Body of pancreas (tissue), 4 donors: ENCODE measurements at places on chromosomes 1 and 21.

DNA sequence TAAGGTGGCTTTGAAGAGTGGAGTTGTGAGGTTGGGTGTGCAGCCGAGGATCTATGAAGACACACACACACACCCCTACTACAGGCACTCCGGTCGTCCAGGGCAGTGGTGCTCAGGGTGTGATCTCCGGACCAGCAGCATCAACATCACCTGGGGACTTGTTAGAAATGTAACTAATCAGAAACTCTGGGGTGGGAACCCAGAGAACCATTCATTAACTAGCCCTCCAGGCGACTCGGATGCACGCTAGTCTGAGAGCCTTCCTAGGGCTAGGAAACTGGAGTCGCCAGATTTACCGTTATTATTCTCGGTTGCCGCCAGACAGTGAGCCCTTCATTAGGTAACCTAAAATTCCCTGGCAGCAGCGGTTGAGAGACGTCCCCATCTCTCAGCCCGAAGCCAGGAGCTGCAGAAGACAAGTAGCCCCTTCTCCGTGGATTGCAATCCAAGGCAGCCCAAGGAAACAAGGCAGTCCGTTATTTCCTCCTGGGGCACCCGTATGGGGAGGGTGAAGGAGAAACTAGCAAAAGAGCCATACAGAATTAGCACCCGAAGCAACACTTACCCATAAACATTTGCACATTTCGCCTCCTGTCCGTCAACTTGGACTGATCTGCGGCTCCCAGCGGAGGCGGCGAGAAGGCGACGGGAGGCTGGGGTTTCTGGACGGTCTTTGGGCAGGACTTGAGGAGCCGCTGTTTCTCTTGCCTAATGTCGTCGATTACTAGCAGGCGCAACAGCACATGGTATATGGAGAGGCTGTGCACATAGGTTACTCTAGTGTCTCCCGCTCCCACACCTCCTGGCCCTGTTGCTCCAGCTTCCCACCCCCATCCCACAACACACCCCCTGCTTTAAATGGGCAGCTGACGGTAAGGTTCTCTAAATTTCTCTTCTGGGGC is 2.9 kb upstream of the CCN1 start:
- H3K27ac ChIP-seq, result peak overlapping the region; percentile 85
- peaks cover 25% of the 10 kb centered on the region for H3K4me1 ChIP-seq
- DNase-seq, result no peak

DNA sequence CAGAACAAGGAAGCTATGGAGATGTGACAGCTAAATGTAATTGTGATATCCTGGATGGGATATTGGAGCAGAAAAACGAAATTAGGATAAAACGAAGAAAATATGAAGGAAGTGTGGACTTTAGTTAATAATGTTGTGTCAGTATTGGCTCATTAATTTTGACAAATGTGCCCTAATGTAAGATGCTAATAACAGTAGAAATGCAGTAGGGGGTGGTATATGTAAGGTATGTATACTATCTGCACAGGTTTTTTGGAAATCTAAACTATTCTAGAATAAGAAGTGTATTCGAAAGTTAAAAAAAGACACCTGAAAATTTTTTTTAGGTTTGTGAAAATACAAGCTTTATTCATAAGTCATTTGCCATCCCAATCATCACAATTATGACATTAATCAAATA is 421.4 kb upstream of the B3GALT2 start:
- DNase-seq, result no peak
- H3K36me3 ChIP-seq, result no peaks in the 10 kb centered on the region
- H3K27ac ChIP-seq, result no peak overlapping the region
- H3K4me1 ChIP-seq, result peaks cover 5% of the 10 kb centered on the region
- no peak overlapping the region for H3K4me3 ChIP-seq
- no peaks in the 10 kb centered on the region for H3K27me3 ChIP-seq

- H3K36me3 ChIP-seq, result no peaks in the 10 kb centered on the region
- no peak for DNase-seq
- peak overlapping the region; percentile 4 for H3K27ac ChIP-seq
Observed at GRCh38 chr21:43332861-43333297, 94.1 kb downstream of the SIK1 start.

- H3K27ac ChIP-seq, result no peak overlapping the region
- H3K36me3 ChIP-seq, result no peaks in the 10 kb centered on the region
- H3K27me3 ChIP-seq, result no peaks in the 10 kb centered on the region
- peak; percentile 88 for DNase-seq
- H3K4me1 ChIP-seq, result peaks cover 8% of the 10 kb centered on the region
Observed at GRCh38 chr21:35840197-35840799, 220.0 kb downstream of the SETD4 start.

- H3K27me3 ChIP-seq, result no peaks in the 10 kb centered on the region
- no peaks in the 10 kb centered on the region for H3K36me3 ChIP-seq
- H3K4me1 ChIP-seq, result no peaks in the 10 kb centered on the region
- no peak overlapping the region for H3K27ac ChIP-seq
Observed at GRCh38 chr1:94912263-94913184, 14.4 kb downstream of the CNN3 start.

DNA sequence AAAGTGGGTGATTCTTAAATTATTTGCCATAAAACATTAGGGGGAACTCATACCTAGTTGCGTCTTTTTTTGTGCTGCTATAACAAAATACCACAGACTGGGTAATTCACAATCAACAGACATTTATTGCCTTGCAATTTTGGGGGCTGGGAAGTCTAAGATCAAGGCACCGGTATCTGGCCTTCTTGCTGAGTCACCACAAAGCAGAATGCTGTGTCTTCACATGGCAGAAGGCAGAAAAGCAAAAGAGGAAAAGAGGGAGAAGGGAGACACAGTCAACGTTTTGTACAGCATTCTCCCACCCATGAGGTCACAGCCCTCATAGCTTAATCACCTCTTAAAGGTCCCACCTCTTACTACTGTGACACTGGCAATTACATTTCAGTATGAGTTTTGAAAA is 291.0 kb downstream of the CHRM3 start:
- no peaks in the 10 kb centered on the region for H3K27me3 ChIP-seq
- H3K27ac ChIP-seq, result no peak overlapping the region
- no peaks in the 10 kb centered on the region for H3K36me3 ChIP-seq

GRCh38 chr1:206506405-206507283 is 687 bp upstream of the RASSF5 start:
- peak overlapping the region; percentile 81 for H3K27ac ChIP-seq
- H3K4me3 ChIP-seq, result peak overlapping the region; percentile 56
- H3K36me3 ChIP-seq, result no peaks in the 10 kb centered on the region
- peaks cover 63% of the 10 kb centered on the region for H3K4me1 ChIP-seq

DNA sequence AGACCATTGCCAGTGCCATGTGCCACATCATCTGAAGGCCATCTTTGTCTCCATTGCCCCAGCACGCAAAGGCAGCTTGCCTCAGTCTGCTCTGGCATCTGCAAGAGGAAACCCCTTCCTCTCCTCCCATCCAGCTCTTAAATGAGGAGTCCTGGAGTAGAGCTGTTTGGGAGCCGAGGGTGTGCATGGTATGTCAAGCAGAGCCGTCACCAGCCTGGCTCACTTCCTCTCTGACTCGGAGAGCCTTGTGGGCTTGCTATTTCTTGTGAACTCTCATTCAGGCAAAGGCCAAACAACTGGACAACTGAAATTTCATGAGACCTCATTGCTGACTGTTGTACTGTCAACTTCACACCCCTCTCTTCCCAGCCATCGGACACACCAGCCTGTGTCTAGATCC is 143.9 kb downstream of the SIPA1L2 start:
- H3K4me3 ChIP-seq, result no peak overlapping the region
- H3K27me3 ChIP-seq, result no peaks in the 10 kb centered on the region
- no peaks in the 10 kb centered on the region for H3K36me3 ChIP-seq

DNA sequence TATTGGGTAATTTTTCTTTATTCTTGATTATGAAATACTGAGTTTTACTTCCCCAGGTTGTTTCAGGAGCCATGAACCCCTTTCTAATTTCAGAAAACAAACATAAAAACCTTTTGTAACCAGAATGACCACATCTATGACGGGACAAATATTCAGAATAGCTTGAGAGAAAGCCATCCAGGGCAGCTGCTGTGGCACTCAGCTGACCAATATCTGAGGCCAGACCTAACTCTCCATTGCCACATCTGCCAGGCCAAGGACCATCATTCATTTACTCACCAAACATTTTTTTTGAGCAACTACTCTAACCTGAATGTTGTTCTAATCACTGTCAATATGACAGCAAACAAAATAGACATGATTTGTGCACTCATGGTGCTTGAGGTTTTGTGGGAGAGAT is 608.3 kb upstream of the PKN2 start:
- no peaks in the 10 kb centered on the region for H3K27me3 ChIP-seq
- no peak overlapping the region for H3K4me3 ChIP-seq
- no peak for DNase-seq
- H3K4me1 ChIP-seq, result no peaks in the 10 kb centered on the region
- no peaks in the 10 kb centered on the region for H3K36me3 ChIP-seq

DNA sequence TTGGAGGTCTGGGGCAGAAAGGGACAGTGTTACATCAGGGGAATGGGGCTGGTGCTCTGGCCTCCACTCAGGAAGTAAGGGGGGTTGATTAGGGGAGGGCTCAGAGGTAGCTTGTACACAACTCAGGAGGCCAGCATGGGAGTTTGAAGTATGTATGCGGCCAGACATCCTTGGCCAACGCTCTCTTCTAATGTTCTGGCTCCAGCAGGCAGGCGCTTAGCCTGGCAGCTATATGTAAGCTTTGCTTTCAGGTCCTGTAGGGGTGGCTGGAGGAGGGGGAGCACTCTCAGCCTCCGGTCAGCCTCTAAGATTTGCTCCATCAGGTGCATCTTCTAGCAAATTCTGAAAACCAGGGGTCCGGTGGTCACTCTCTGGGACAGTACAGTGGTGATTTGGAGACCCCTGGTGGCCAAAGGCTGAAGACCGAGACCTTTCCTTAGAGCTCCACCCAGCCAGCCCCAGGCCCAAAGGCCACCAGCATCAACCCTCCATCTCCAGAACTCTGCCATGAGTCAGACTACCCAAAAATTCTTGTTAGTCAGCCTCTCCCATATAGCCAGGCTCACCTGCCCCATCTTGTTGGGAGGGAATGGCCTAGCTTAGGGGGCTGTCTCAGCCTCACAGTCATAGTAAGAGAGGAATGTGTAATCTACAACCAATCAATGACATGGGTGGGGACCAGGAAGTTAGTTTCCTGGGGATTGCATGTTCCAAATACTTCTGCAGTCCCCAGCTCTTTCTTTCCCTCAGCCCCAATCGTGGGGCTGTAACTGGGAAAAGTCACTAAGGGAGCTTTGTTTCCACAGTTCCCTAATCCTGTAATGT is 9.7 kb upstream of the COL8A2 start:
- peaks cover 21% of the 10 kb centered on the region for H3K36me3 ChIP-seq
- H3K27ac ChIP-seq, result peak overlapping the region; percentile 37
- H3K27me3 ChIP-seq, result no peaks in the 10 kb centered on the region
- DNase-seq, result peak; percentile 51
- H3K4me3 ChIP-seq, result no peak overlapping the region

DNA sequence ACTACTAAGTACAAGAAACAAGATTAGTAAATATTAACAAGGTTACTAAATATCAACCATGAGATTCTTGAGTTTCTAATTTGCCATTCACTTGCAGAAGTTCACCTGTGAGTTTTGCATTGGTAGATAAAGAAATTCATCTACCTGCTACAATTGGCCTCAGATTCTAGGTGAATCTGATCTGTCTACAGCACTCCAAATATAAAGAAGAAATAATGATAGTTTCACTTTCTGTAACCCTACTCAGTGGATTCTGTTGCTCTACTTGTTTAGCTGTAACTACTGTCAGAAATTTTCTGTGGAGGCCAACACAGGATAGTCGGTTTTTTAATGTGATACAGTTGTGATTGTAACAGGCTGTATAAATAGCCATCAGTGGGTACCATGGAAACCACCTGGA is 118.6 kb downstream of the NR5A2 start:
- DNase-seq, result no peak
- H3K4me3 ChIP-seq, result no peak overlapping the region
- no peaks in the 10 kb centered on the region for H3K36me3 ChIP-seq
- H3K27me3 ChIP-seq, result no peaks in the 10 kb centered on the region

- no peak overlapping the region for H3K27ac ChIP-seq
- H3K4me1 ChIP-seq, result no peaks in the 10 kb centered on the region
- no peak for DNase-seq
- no peak overlapping the region for H3K4me3 ChIP-seq
Observed at GRCh38 chr1:246335151-246335550, 171.9 kb downstream of the SMYD3 start.

GRCh38 chr21:21864321-21864840 is 866.2 kb downstream of the NCAM2 start:
- H3K36me3 ChIP-seq, result no peaks in the 10 kb centered on the region
- H3K4me1 ChIP-seq, result no peaks in the 10 kb centered on the region
- DNase-seq, result no peak
- no peak overlapping the region for H3K4me3 ChIP-seq
- H3K27ac ChIP-seq, result no peak overlapping the region

- no peaks in the 10 kb centered on the region for H3K4me1 ChIP-seq
- no peaks in the 10 kb centered on the region for H3K27me3 ChIP-seq
- H3K27ac ChIP-seq, result no peak overlapping the region
- no peaks in the 10 kb centered on the region for H3K36me3 ChIP-seq
- H3K4me3 ChIP-seq, result no peak overlapping the region
Observed at GRCh38 chr1:156566436-156566835, 5.9 kb downstream of the IQGAP3 start.

DNA sequence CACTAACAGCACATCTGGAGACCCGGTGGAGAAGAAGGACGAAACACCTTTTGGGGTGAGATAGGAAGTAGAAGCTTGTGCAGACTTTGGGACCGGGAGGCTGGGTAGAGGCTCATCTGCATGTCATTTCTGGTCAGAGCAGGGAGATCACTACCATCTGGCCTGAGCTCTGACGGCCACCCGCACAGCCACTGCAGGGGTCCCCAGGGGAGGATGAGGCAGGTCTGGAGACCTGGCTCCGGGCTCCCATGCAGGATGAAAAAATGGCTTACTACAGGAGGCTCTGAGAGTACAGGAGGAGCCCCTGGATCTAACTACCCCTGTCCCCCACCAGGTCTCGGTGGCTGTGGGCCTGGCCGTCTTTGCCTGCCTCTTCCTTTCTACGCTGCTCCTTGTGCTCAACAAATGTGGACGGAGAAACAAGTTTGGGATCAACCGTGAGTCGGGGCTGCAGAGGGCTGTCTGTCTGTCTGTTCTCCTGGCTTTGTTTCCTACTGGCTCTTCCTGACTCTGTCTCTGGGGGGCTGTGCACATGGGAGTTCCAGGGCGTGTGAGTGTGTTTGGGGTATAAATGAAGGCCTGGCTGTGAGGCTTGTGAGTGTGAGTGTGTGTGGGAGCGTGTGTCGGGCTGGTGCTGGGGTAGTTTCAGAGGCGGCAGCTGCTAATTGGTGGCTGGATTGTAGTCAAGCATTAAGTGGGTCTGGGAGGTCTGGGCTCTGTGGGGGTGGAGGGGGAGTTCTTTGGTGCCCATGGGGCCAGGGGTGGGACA is 14.1 kb downstream of the NTRK1 start:
- H3K4me1 ChIP-seq, result no peaks in the 10 kb centered on the region
- DNase-seq, result no peak
- no peak overlapping the region for H3K27ac ChIP-seq
- H3K27me3 ChIP-seq, result no peaks in the 10 kb centered on the region
- H3K36me3 ChIP-seq, result no peaks in the 10 kb centered on the region
- no peak overlapping the region for H3K4me3 ChIP-seq

DNA sequence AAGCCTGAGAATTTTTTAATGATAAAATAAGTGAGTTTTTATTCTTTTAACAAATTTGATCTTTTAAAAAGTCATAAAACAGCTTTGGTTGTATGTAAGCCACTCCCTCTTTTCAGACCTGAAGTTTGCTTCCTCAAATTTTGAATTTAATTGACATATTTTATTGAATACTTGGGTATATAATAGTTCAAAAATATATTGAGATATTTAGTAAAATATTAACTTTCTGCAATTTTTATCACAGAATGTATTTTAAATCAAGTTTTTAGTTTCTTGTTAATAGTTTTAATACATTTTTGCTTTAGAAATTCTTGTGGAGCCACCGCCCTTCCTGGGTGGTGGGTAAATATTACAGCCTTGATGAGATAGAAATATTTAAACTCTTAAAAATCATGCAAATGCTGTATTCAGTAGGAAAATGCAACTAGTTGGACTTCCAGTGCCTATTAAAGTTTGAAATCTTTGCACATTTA is 867 bp downstream of the PTPRC start:
- H3K4me1 ChIP-seq, result no peaks in the 10 kb centered on the region
- no peaks in the 10 kb centered on the region for H3K36me3 ChIP-seq
- no peak for DNase-seq
- H3K4me3 ChIP-seq, result no peak overlapping the region
- H3K27me3 ChIP-seq, result no peaks in the 10 kb centered on the region
